Foreskin keratinocyte (primary cell): ENCODE measurements at places on chromosomes 1 and 21. TPM values are rescaled to one million over a fixed set of nuclear protein-coding genes. Genes with fewer than 3 reads are reported as not detected.

Gene ITLN2
- not detected in 2 replicates for polyA plus RNA-seq

DNA sequence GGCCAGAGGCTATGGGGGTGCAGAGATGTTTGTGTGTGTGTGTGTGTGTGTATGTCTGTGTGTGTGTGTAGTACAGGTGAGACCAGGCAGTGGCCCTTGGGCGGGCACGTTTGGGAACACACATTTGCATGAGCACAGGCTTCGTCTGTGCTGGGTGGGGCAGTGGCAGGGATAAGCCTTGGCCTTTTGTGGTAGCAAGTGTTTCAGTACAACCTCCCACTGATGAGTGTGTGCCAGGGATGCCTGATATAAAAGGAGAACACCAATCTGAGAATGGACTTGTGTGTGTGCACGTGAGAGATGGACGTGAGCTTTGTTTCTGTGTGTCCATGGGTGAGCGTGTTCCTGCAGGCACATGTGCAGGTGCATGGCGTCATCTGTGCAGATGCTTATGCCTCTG lies 3.0 kb downstream of the NTRK1 start:
- DNase-seq = no peak

GRCh38 chr1:183493540-183494245 lies 21.4 kb downstream of the SMG7 start:
- DNase-seq = no peak

DNA sequence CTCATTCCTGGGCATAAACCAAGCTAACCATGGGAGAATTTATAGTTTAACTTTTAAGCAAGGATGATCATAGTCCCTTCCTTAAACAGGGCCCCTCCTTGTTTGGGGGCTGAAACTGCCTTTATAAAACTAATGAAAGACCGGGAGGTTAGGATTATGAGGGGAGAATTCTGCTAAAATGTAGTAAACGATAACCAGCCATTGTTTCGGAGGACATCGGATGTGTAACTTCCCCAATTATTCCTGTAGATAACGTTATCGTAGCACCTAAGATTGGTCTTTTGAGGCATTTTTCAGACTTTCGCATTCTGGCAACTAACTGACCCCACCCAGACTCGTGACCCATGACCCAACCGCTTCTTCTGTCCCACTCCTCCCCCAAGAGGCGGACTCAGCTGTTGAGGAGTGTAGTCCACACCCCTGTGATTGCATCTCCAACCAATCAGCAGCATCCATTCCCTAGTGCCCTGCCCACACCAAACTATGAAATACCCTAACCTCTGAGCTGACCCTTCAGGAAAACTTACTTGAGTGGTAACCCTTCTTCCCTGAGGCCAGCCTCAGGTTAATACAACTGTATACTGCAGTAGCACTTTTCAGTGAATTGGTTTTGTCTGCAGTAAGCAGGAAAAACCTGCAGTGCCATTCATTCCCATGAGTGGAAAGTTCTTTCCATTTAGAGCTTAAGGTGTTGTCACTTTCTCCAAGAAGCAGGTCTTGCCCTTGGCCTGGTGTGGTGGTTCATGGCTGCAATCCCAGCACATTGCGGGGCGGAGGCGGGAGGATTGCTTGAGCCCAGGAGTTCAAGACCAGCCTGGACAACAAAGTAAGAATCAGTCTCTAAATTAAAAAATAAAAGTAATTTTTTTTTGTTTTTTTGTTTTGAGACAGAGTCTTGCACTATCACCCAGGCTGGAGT lies 823 bp upstream of the SYF2 start:
- DNase-seq = peak; percentile 56

- peak; percentile 81 for DNase-seq
These were observed 83.5 kb downstream of the SPAG17 start for GRCh38 chr1:118101515-118101844.

- peak; percentile 86 for DNase-seq
These were observed at the start of gene GBP6 for GRCh38 chr1:89363638-89364536. GBP6 (plus strand) TSS chr1:89364059; CDS start chr1:89368552, 4,493 bp downstream.

DNA sequence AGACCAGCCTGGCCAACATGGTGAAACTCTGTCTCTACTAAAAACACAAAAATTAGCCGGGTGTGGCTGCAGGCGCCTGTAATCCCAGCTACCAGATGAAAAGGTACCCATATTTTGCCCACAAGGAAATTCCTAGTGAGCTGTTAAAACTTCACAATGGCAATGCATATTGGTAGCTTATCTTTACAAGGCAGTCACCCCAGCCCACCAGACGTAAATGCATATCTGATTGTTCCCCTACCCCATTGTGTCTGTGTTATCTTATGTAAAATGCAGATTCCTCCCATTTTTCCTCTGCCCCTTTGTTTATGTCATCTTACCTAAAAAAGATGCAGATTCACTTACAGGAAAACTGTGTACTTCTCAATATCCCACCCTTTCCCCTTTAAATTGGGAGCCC lies 103.1 kb upstream of the SLC2A1 start:
- DNase-seq = no peak

DNA sequence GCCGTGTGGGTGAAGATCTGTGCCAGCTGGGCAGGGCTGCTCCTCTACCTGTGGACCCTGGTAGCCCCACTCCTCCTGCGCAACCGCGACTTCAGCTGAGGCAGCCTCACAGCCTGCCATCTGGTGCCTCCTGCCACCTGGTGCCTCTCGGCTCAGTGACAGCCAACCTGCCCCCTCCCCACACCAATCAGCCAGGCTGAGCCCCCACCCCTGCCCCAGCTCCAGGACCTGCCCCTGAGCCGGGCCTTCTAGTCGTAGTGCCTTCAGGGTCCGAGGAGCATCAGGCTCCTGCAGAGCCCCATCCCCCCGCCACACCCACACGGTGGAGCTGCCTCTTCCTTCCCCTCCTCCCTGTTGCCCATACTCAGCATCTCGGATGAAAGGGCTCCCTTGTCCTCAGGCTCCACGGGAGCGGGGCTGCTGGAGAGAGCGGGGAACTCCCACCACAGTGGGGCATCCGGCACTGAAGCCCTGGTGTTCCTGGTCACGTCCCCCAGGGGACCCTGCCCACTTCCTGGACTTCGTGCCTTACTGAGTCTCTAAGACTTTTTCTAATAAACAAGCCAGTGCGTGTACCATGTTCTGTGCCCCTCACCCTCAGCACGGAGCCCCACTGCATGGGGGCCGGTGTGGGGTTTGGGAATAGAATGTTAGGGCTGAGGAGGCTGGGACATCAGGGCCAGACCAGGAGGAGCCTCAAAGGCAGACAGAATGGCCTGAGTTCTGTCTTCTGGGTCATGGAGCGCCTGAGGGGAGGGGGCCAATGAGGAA lies 21.3 kb downstream of the SERINC2 start:
- no peak for DNase-seq

Gene C1QC
- not detected in 2 replicates for polyA plus RNA-seq

DNA sequence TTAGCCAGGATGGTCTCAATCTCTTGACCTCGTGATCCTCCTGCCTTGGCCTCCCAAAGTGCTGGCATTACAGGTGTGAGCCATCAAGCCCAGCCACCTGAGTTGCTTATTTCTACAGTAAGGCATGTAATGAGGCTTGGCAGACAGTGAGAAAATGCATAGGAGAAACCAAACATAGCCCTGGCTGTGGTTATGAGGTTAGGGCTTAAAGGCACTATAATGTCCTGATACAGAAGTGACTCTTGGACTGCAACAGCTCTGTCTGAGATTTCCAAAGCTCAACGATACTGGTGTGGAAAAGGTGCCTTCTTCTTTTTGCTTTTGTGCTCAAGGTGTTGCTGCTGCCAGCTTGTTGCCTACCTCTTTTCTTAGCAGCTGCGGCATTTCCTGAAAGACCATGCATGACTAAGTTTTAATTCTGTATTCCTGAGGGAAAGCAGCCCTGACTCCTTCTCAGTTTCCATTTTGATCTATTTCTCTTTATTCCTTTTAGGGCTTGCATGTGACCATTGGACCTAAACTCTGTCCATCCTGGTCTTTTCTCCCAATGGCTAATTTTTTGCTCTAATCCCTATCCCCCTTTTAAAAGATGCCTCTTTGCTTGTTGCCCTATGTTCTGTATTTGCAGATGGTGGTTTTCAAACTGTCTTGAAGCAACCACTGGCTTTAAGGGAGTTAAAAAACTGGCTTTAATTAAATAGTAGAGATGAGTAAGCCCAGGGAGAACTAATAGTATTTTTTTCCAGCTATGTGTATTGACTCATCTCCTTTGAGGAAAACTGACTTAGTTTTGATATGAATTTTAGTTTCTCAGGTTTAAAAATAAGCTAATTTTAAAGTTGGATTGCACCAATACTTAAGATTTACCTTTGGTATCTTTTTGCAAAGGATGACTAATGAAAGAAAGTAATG lies 70.3 kb downstream of the KIF1B start:
- no peak for DNase-seq

Gene FGR
- polyA plus RNA-seq = 0.02 TPM in 1 of 2 replicates, not detected in the other
